ENCODE measurements at places on chromosomes 3 and 15.

DNA sequence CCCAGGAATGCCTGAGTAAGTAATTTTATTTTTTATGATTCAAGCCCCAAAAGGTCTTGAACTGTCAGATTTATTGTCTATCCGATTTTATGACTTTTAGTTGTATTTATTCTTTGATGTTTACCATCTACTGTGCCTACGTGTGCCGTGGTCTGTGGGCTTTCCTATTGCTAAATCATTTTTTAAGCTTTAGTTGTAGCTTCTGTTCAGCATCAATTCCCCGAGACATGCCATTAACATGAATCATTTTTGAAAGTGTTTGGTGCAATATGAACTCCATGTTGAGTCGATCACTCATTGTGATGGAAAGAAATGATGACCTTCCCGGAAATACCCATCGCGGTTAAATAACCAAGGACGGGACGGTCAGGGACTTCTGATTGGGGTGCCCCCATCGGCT lies 268.7 kb upstream of the THRB start:
- DNase-seq: peak; percentile 29

DNA sequence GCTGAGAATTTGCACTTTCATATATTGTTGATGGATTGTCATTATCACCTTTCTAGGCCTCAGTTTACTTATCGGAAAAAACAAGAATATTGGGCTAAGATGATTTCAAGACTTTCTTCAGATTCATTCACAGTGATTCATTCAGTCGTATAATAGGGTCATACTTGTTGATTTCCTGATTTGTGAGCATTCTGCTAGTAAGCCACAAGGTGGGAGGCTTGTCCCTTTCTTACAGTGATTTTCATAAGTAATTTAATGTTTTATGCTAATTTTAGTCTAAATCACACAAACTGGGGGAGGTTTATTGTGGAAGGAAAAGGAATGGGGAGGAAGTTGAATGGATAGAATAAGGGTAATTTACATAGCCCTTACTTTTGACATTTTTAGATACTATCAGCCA lies 126.8 kb upstream of the GOLGA6L4 start:
- DNase-seq: peak; percentile 33

- DNase-seq: no peak
Measured at GRCh38 chr15:77025941-77026411, 31.1 kb downstream of the PSTPIP1 start.

GRCh38 chr3:36907911-36908646 lies 36.8 kb downstream of the TRANK1 start:
- peak; percentile 57 for DNase-seq

GRCh38 chr3:10292505-10293419 lies at the start of gene GHRL:
GHRL (minus strand) TSS chr3:10292947; CDS start chr3:10290180, 2,767 bp downstream.
- no peak for DNase-seq

- no peak for DNase-seq
Measured at GRCh38 chr15:26713498-26713897, 59.4 kb downstream of the GABRB3 start.

- DNase-seq: no peak
Measured at GRCh38 chr3:153038367-153038766, 123.7 kb upstream of the RAP2B start.

- no peak for DNase-seq
Measured at GRCh38 chr3:37509069-37509468, 334.7 kb upstream of the LRRFIP2 start.

DNA sequence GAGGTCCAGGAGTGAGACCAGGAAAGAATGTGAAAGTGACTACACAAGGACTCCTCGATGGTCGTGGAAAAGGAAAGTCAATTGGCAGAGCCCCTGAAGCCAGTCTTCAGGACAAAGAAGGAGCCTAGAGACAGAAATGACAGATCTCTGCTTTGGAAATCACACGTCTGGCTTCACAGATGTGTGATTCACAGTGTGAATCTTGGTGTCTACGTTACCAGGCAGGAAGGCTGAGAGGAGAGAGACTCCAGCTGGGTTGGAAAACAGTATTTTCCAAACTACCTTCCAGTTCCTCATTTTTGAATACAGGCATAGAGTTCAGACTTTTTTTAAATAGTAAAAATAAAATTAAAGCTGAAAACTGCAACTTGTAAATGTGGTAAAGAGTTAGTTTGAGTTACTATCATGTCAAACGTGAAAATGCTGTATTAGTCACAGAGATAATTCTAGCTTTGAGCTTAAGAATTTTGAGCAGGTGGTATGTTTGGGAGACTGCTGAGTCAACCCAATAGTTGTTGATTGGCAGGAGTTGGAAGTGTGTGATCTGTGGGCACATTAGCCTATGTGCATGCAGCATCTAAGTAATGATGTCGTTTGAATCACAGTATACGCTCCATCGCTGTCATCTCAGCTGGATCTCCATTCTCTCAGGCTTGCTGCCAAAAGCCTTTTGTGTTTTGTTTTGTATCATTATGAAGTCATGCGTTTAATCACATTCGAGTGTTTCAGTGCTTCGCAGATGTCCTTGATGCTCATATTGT lies 6.0 kb downstream of the CCR2 start:
- peak; percentile 29 for DNase-seq

GRCh38 chr3:156189927-156190326 lies 69.5 kb downstream of the KCNAB1 start:
- DNase-seq: no peak
